ENCODE measurements at places on chromosomes 2 and 18.

- DNase-seq, result no peak
Measured at GRCh38 chr2:42224422-42225067, 55.4 kb downstream of the EML4 start.

GRCh38 chr2:9237831-9238230 lies 31.2 kb downstream of the ASAP2 start:
- DNase-seq, result no peak

- DNase-seq, result no peak
Measured at GRCh38 chr2:19351499-19351898, 6.9 kb downstream of the OSR1 start.

GRCh38 chr18:14285053-14285452 lies 152.8 kb upstream of the ZNF519 start:
- DNase-seq, result no peak

DNA sequence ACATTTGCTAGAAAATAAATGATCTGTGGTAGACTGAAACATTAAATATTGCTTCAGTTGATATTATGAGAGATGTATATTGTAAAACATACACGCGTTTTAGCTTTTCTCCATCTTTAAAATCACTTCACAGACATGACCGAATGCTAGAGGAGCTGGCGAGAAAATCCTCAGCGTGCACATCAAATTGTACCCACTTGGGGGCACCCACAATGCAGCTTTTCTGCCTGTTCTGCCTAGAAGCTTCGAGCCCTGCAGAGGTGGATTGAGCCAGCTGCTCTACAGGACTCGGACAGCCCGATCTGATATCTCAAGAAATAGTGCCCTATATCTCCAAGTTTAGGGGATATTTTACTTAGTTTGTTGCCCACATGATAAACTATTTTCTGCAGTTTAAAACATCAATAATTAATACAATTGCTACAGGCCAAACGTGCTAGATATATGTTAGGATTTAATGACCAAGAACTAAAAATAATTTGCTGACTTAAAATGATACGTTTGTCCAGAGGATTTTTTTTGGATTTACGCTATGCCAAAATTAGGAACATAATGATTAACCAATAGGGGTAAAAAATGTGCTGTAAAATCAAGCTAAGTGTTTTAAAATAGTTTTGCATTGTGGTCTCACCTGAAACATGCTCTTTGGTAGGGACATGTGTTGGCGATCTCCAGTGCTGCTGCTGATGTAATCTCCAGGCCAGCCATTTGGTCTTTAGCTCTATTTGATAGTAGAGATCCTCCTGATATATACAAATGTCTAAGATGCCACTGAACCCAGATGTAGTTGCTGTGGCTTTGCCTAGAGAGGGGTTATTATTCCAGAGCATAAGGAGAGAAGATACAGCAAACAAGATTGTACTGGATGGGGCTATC lies 22.3 kb upstream of the ATP5MC3 start:
- DNase-seq, result peak; percentile 50

GRCh38 chr2:219443016-219443696 lies 8.5 kb downstream of the SPEG start:
- no peak for DNase-seq

DNA sequence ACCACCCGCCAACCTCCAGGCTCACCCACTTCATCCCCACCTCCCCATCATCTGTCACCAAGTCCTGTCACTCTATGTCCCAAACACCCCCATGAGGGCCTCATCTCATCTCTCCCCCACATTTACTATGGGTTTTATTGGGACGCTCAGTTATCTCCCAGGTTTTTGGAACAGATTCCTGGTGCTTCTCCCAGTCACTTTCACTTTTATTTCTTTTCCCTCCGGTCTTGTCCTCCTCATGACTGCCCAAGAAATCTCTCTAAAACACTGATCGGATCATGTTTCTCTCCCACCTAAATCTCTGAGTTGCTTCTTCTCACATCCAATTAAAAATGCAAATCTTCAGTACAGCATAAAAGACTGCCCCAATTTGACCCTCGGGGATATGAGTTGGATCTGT lies 273.1 kb downstream of the PHLPP1 start:
- DNase-seq, result no peak

DNA sequence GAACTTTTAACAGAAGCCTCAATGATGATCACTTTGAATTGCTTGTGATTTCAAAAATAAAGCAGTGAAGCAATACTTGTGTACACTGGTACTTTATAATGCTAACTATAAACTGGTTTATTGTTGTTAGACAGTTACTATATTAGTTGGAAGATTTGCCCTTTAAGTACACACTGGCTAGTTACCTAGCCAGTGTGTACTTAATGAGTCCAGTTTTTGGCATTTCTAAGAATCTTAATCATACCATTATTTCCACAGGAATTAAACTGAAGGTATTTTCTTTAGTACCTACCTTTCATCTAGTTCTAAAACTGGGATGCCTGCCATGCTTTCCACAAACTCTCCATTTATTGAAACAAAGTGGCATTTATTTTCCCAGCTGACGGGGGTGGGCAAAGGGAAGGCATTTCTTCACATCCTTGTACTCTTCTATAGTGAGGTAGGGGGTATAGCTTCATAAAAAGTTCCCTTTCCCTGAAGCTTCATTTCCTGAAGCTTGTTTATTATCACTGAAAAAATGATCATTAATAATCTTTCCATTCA lies 49.9 kb downstream of the UGP2 start:
- no peak for DNase-seq

- no peak for DNase-seq
Measured at GRCh38 chr2:105748566-105748965, 3.9 kb downstream of the NCK2 start.

DNA sequence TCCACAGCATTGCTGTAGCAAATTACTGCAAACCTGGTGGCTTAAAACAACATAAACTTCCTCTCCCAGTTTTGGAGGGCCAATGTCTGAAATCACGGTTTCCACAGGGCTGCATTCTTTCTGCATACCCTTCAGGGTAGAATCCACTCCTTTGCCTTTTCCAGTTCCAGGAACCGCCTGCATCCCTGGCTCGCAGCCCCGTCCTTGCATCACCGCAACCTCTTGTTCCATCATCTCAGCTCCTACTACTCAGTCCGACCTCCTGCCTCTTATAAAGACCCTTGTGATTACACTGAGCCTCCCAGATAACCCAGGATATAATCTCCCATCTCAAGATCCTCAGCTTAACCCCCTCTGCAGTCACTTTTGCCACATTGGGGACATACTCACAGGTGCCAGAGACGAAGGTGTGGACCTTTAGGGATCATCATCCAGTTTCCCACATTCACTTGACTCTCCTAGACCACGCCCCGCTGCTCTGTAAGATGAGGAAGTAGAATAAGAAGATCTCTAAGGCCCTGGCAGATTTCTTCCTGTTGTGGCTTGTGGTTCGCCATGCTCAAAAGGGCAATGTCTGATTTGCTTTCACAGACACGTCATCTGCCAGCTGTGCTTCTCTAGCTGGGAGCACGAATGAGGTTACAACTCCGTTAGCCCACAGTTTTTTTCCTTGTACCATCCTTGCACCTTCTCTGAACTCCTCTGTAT lies 103.6 kb upstream of the AGAP1 start:
- DNase-seq, result no peak

DNA sequence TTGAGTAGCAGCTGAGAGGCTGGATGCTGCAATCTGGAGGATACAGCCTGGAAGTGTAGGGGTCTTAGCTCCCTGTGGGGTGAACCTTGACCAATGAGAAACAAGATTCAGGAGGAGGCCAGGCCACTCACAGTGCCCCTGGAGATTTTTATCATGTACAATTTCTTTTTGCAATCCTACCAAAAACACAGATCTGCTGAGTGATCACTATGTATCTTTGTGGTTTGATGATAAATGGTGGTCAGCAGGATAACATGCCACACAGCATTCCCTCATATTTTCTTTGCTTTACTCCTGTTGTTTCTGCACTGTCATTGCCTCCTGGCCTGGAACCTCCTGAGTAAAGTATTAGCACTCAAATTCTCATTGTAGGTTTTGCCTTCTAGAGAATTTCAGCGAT lies 357.9 kb downstream of the THSD7B start:
- DNase-seq, result peak; percentile 83

DNA sequence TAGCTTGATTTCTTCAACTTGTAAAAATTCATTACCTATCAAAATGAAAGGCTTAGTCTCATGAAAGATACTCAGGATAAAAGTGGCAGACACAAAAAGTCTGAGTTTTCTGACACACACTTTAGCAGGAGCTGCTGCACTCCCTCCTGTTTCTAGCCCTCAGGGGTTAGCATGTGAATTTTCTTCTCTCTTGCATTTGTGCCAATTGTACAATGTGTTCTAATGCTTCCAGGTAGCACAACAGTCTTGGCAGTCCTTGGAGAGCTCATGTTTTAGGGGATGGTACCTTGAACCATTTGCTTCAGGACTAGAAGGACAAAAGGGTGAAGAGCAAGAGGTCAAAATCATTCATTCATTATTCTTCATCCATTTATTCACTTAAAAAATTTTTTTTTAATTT lies 316.8 kb downstream of the AFF3 start:
- no peak for DNase-seq

- peak; percentile 6 for DNase-seq
Measured at GRCh38 chr2:175309799-175310198, 128.3 kb upstream of the ATP5MC3 start.

DNA sequence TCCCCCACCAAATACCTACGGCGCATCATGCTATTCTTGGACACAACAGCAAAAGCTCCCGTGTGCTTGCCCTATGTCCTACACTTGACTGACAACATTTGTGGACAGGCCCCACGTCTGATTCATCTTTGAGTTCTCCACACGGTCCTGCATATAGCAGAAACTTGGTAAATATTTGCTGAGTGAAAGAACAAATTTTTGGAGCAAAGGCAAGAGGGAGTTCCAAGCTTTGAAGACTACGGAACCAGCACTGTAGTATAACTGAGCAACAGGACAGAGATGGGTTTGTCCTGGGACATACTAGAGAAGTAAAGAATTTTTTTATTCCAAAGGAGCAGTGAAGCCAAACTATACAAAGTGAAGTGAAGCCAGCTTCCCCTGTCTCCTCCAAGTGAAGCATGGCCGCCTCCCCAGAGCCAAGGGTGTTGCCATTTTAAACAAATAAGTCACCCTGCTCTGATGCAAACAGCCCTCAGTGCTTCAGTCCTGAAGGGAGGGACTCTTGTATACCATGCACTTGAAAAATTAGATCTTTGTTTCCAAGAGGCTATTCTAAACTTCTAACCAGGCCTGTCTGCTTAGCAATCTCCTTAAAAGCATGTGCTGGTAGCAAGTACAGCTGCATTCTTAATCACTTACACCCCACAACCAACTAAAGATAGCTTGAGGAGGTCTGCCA lies 35.9 kb downstream of the SPRED2 start:
- DNase-seq, result peak; percentile 42

DNA sequence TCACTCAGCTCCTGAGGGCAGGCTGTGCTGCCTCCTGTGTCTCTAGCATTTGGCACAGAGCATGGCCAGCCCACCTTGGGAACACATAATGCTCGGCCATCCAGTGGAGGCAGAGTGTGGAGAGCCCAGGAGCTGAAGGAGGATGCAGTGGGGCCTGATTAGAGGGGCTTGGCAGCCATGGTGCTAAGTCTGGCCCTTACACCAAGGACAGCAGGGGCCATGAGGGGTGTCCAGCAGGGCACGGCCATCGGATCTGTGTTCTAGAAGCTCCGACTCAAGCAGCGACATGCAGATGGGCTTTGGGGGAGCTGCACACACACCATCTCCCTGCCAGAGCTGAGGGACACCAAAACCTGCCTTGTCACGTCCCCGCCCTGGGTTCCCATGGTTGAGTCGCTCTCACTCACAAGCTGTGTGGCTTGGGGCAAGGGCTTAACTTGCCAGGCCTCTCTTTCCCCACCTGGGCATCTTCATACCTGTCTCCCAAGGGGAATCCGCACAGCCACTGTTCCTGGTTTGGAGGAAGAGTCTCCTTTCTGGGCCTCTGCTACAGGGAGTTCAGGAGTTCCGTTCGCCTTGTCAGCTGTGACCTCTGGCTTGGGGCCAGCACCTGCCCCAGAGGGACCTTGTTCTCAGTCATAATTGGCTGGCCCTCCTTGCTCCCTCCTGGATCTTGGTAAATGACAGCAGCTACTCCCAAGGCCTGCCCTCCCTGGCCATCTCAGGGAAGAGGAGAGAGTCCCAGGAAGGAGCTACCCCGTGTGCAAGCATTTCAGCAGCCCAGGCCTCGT lies 1.3 kb upstream of the TOGARAM2 start:
- no peak for DNase-seq

GRCh38 chr2:215967590-215968378 lies 45.6 kb downstream of the MREG start:
- no peak for DNase-seq

Data from fibroblast of skin of scalp (primary cell).